Chondrocyte (in vitro differentiated cells): ENCODE measurements at places on chromosomes 12 and 14. TPM values are rescaled to one million over a fixed set of nuclear protein-coding genes. Genes with fewer than 3 reads are reported as not detected.

Gene KRT71
- not detected in 3 replicates for total RNA-seq

Gene ACOT6
- total RNA-seq: not detected in 3 replicates

Gene RDH16
- 0.10 TPM in 1 of 3 replicates, not detected in the others for total RNA-seq

Gene SLC8A3
- 0.12 to 0.21 TPM (median 0.17 TPM) in 3 replicates for total RNA-seq

Gene PLA2G1B
- 0.42 to 1.1 TPM in 2 of 3 replicates, not detected in the other for total RNA-seq

Gene SLIRP
- 64.6 to 101 TPM (median 79.5 TPM) in 3 replicates for total RNA-seq

Gene HSPB8
- 14.2 to 31.3 TPM (median 29.4 TPM) in 3 replicates for total RNA-seq

DNA sequence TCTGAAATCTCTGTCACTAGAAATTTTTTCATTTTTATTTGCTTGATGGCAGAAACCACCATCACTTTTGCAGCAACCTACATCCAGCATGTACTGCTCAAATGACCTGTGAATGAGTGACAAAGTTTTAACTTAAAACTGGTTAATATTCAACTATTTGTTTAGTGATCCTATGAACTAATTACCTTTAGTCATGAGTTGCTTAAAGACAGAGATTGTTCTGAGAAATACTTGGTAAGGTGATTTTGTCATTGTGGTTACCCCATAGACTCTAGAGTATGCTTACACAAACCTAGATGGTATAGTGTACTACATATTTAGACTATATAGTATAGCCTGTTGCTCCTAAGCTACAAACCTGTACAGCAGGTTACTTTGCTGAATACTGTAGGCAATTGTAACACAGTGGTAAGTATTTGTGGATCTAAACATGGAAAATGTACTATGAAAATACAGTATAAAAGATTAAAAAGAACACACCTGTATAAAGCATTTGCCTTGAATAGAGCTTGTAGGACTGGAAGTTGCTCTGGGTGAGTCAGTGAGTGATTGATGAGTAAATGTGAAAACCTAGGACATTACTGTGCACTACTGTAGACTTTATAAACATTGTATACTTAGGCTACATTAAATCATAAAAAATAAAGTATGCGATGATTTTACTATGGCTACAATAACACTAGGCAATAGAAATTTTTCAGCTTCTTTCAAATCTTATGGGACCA, 256.6 kb upstream of the PPFIA2 start:
- H3K4me3 ChIP-seq: no peak overlapping the region
- H3K27me3 ChIP-seq: no peaks in the 10 kb centered on the region
- no peak overlapping the region for H3K27ac ChIP-seq
- no peaks in the 10 kb centered on the region for H3K36me3 ChIP-seq
- DNase-seq: no peak
- H3K4me1 ChIP-seq: no peaks in the 10 kb centered on the region

GRCh38 chr12:66199831-66200509, 11.0 kb downstream of the IRAK3 start:
- H3K4me1 ChIP-seq: peaks cover 20% of the 10 kb centered on the region
- H3K4me3 ChIP-seq: no peak overlapping the region
- H3K27ac ChIP-seq: no peak overlapping the region

- H3K27ac ChIP-seq: peak overlapping the region; percentile 91
- no peaks in the 10 kb centered on the region for H3K27me3 ChIP-seq
- peaks cover 66% of the 10 kb centered on the region for H3K4me1 ChIP-seq
These were observed 74.8 kb upstream of the PYGL start for GRCh38 chr14:51019089-51019488.

DNA sequence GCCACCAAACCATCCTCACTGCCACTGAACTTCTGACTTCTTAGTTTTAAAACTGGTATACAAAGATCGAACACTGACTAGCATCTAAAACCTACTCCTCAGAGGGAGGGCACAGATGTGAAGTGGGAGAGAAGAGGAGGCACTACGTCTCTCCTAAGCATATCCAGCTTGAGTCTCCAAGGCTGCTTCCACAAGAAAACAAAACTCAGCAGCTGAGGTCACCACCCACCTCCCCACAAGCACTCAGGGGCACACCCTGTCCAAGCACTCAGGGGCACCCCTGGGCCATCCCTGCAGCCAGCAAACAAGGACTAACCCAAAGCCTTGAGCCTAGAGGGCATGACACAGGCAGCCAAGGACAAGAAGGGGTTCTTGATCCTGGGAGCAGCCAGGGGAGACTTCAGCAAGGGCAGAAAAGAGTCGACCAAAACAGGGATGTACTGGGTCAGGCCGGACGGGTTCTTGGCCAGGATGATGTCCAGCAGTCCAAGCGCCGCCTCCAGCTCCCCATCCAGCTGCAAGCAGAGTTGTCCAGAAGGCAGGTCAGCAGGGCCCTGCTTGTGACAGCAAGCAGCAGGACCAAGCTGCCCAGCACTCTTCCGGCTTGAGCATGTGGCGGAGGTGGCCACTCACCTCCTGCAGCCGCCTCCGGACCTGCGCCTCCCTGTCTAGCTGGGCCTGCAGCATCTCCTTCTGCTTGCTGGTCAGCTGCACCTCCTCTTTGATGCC, 34.8 kb downstream of the GCN1 start:
- no peaks in the 10 kb centered on the region for H3K4me1 ChIP-seq
- H3K27ac ChIP-seq: no peak overlapping the region
- H3K4me3 ChIP-seq: no peak overlapping the region
- no peaks in the 10 kb centered on the region for H3K27me3 ChIP-seq
- peaks cover 61% of the 10 kb centered on the region for H3K36me3 ChIP-seq

- no peak overlapping the region for H3K4me3 ChIP-seq
- H3K27me3 ChIP-seq: no peaks in the 10 kb centered on the region
- peak overlapping the region; percentile 61 for H3K27ac ChIP-seq
- peaks cover 11% of the 10 kb centered on the region for H3K36me3 ChIP-seq
These were observed 18.6 kb downstream of the LTBP2 start for GRCh38 chr14:74593241-74593953.

DNA sequence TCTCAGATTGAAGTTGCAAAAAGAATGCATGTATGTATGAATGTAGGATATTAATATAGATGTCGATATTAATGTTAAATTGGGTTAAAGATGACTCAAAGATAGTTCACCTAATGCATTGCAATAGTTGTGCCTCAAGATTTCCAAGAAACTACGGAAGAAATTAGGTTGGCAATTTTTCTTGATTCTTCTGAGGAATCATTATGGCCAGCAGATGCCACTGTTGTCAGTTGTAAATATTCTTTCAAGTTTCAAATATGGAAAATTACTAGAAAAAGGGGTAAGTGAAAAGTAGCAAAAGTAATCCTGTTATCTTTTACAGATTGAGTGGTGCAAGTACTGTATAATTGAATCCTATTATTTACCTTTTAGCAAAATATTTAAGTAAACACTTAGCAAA, 202.1 kb downstream of the ADAMTS20 start:
- H3K27me3 ChIP-seq: peaks cover 4% of the 10 kb centered on the region
- no peaks in the 10 kb centered on the region for H3K4me1 ChIP-seq
- no peak overlapping the region for H3K27ac ChIP-seq

DNA sequence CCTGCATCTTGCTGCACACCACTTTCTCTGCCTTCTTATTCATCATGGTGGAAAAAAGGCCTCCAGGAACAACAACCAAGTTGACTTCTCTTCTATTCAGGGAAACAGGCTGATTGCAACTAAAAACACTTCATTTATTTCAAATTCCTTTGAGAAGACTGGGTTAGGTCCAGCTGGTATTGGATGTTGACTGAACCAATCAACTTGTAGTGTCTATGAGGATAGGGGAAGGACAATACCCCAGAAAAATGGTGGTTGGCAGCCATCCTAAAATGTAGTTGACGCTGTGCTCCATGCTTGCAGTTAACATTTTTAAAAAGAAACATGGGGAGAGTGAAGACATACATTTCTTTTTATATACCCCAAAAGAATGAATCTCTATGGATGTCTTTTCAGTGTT, 34.4 kb upstream of the CRADD start:
- no peak for DNase-seq
- H3K4me3 ChIP-seq: no peak overlapping the region
- H3K27ac ChIP-seq: no peak overlapping the region
- H3K27me3 ChIP-seq: peaks cover 2% of the 10 kb centered on the region

DNA sequence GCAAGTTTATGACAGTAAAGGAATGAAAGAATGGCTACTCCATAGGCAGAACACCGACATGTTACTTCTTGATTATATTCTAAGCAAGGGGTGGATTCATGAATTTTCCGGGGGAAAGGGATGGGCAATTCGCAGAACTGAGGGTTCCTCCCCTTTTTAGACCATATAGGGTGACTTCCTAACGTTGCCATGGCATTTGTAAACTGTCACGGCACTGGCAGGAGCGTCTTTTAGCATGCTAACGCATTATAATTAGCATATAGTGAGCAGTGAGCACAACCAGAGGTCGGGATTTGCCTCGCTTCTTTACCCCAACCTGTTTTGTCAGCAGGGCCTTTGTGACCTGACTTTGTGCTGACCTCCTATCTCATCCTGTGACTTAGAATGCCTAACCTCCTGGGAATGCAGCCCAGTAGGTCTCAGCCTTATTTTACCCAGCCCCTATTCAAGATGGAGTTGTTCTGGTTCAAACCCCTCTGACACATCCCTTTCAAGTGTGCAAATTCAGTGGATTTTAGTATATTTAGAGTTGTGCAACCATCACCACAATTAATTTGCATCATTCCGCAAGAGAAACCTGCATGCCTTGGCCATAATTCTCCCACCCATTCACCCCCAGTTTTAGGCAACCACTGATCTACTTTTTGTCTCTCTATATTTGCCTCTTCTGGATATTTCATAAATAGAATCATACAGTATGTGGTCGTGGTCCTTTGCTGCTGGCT, 27.4 kb downstream of the PALS1 start:
- no peaks in the 10 kb centered on the region for H3K27me3 ChIP-seq
- no peaks in the 10 kb centered on the region for H3K36me3 ChIP-seq
- H3K27ac ChIP-seq: peak overlapping the region; percentile 87
- DNase-seq: no peak
- H3K4me1 ChIP-seq: peaks cover 53% of the 10 kb centered on the region

DNA sequence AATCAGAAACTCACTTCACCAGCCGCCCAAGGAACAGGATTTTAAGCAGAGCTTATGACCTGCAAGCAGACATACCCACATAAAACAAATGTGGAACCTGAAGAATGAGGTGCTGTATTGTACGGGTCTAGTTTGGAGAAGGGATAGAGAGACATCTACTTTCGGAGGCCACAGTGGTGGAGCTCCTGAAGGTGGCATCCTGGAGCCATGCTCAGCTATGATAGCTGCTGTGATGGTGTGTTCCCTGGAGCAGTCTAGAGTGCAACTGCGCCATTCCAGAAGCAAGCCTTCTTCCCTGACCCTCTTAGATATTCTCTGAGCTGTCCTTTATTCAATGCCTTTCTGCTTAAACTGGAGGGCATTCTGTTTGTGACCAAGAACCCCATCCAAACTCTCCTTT, 402.6 kb downstream of the FUT8 start:
- H3K36me3 ChIP-seq: no peaks in the 10 kb centered on the region
- DNase-seq: no peak
- H3K27ac ChIP-seq: no peak overlapping the region

DNA sequence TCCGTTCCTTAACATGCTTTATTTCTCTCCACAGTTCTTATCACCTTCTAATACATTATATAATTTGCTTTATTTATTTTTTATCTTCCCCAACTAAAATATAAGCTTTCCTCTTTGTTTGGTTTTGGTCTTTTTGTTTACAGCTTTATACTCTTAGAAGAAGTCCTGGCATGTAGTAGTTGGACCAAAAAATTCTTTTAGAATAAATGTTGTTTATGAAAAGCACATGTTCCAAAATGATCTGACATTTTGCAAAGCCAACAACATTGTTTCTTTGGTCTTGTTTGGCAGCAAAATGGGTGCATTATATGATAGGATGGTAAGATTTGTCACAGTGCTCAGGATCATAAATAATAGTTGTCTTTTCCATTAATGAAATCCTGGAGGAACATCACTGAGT, 312.5 kb downstream of the LRIG3 start:
- no peak overlapping the region for H3K4me3 ChIP-seq
- peaks cover 15% of the 10 kb centered on the region for H3K4me1 ChIP-seq
- H3K36me3 ChIP-seq: no peaks in the 10 kb centered on the region

DNA sequence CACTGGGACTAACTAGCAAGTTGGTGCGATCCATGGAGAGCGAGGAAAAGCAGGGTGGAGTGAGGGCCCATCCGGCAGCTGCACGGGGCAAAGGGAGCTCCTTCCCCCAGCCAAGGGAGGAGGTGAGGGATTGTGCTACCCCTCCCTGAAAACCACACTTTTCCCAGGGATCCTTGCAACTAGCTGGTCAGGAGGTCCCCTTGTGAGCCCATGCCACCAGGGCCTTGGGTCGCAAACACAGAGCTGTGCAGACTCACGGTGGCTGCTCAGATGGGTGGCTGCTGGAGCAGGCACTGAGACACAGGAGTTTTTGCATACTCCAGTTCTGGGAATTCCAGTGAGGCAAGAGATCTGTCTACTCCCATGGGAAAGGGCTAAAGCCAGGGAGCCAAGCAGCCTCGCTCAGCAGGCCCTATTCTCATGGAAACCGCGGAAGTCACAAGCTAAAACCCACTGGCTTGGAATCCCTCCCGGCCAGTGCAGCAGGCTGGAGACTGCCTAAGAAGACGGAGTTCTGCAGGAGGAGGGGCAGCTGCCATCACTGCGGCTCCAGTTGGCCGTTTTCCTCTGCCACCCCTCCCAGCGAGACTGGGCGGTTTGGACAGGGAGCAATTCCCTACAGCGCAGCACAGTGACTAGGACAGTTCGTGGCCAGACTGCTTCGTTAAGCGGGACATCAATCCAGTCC, 10.9 kb upstream of the ZNF705A start:
- DNase-seq: no peak
- no peaks in the 10 kb centered on the region for H3K27me3 ChIP-seq
- H3K4me1 ChIP-seq: peaks cover 14% of the 10 kb centered on the region
- peak overlapping the region; percentile 57 for H3K27ac ChIP-seq

GRCh38 chr12:46168426-46168825, 100.4 kb downstream of the SLC38A1 start:
- H3K27ac ChIP-seq: no peak overlapping the region
- H3K4me3 ChIP-seq: no peak overlapping the region
- H3K36me3 ChIP-seq: peaks cover 4% of the 10 kb centered on the region
- no peaks in the 10 kb centered on the region for H3K27me3 ChIP-seq
- no peak for DNase-seq
- peaks cover 3% of the 10 kb centered on the region for H3K4me1 ChIP-seq

DNA sequence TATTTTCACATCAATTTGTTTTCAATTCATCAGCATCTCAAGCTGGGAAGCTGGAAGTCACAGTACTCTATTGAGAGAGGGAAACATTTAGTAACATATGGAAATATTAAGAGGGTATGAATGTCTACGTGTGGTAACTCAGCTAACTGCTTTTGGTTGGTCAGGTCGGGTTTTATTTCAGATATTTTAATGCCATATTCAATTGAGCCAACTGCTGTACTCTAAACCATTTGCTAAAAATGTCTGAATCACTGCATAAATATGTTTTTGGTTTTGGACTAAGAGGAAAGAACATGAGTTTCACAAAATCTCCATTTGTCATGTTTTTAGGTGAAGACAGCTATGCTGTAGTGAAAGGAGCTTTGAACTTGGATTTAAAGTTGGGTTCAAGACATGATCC, 18.9 kb upstream of the PPFIBP1 start:
- peaks cover 17% of the 10 kb centered on the region for H3K4me1 ChIP-seq
- no peaks in the 10 kb centered on the region for H3K27me3 ChIP-seq
- H3K27ac ChIP-seq: peak overlapping the region; percentile 5
- no peaks in the 10 kb centered on the region for H3K36me3 ChIP-seq
- no peak overlapping the region for H3K4me3 ChIP-seq
